Femur (tissue), 1 donor: ENCODE measurements at places on chromosomes 1 and 21.

- DNase-seq = no peak
Measured at GRCh38 chr1:39178541-39179431, 25.7 kb upstream of the MACF1 start.

DNA sequence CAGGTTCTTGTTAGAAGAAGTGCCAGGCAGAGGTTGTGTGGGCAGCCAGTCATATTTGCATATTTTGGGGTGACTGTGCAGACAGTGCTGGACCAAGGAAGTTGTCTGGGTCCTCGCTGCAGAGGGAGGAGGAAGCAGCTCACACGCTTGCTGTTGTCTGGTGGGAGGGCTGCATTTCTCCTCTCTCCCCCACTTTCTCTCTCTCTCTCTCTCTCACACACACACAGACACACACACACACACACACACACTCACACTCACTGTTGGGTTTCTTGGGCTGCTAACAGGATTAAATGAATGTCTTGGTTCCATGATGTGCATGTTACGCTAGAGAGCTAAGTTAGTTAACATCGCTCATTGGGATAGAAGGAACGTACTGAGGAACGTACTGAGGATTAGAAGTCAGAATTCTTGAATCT is 72.9 kb downstream of the AGPAT3 start:
- no peak for DNase-seq

- no peak for DNase-seq
Measured at GRCh38 chr1:27538793-27539192, 48.8 kb upstream of the WASF2 start.

GRCh38 chr1:200694738-200695137 is 25.0 kb upstream of the DDX59 start:
- DNase-seq = no peak

DNA sequence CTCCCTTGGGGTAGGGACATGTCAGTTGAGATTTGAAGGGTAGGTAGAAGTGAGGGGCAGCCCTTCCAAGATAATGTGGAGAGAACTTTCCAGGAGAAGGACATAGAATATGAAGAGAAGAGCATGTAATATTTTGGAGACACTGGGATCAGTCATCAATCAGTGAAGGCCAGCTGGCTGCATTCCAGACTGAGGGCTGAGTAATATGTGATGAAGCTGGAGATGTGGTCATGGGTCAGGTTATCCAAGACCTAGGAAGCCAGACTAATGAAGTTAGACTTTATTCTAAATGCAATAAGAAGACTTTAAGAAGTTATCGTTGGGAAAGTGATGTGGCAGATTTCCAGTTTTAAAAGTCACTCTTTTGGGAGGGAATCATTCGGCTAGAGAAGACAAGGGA is 262.0 kb downstream of the HMCN1 start:
- no peak for DNase-seq

GRCh38 chr1:160674415-160674814 is 27.6 kb upstream of the SLAMF1 start:
- DNase-seq = no peak

DNA sequence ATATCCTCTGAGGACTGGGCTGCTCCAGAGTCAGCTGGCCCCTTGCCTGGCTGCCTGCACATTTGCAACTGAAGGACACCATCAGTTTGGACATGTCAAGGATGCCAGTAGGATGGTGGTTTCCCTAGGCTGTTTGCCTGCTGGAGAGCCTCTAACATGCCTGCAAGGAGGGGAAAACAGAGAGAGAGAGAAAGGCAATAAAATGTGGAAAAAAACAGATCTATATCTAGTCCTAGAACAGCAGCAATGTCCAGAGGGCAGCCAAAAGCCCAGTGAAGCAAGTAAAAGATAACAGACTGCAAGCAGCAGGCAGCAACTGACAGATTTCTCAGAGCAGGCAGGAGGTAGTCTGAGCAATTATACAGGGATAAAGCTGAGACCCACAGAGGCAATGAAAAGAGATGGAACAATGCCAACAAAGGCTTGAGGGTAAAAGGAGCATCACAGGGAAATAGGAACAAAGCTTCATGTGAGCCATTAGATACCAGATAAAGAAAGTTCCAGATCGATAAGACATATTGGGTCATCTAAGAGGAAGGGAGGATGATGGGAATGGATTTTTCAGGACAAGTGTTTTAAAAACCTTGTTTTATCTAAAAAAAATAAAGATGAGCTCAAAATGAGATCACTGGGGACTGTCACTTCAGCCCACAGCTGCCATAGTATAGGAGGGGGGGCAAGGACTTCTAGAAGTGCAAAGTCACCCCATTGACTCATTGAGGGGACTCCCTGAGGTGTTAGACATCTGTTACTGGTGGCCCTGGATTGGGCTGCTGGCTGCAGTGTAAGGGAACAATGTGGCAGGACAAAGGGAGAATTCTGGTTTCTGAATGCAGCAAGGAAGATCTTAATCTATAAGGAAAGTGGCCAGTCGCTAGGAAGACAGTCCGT is 38.6 kb upstream of the GADD45A start:
- peak; percentile 30 for DNase-seq

DNA sequence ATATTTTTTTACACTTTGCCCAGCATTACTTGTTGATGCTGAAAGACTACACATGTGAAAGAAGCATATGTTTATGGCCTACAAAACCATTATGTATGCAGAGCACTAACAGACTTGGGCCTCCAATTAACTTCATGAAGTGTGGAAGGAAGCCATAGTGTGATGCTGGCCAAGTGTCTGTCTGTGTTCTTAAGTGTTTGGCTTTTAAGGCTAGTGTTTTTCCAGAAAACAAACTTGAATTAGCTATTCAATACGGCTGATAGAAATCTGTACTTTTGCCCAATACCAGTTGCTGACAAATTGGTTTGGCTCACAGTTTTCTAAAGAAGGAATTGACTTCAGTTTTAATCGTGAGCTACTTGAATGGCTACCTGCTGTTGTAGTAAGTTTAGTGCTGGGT is 136.1 kb downstream of the ADGRL2 start:
- DNase-seq = no peak

DNA sequence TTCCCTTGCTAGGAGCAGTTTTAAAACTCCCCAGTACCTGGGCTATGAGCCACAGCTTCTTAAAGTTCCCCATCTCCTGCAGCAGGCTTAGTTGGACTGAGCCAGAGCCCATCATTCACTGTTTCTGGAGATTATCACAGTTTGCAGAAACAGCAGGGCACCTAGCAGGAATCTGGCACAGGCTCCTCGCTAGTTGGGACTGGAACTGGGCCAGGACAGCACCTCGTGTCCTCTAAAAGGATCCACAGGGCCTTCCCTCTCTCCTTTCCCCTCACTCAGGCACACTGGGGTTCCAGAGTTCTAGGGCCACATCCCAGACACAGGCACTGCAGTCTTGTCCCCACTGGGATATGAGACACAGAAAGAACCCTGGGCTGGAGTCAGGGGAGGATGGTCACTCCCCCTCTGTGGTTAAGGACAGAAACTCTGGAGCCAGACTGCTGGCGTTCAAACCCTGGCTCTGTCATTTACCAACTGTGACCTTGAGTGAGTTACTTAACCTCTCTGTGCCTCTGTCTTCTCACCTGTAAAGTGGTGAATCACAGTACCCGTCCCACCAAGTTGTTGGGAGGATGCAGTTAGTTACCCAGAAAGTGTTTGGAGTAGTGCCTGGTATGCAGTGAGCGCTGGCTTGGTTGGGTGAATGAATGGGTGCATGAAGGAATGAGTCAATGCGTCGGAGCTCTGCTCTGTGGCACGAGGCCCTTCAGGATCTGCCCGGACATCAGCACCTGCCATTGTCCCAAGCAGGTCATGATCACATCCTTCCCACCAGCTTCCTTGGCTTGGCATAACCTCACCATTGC is 18.8 kb upstream of the ECE1 start:
- no peak for DNase-seq

DNA sequence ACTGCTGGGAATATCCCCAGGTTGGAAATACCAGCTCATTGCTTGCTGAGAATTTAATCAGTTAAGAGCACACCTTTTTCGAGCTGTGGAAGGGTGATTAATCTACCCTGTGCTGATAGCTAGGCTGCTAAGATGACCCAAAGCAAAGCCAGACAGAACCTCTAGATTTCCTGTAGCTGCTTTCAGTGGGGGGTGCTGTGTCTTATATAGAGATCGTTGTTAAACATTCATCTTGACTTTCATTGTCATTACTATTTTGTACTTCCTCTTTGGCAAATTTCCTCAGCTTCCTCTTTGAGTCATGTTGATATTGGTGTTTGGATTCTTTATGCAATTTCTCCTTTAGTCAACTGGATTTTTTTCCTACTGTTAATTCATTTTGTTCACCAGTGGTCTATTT is 155.3 kb downstream of the DISC1 start:
- DNase-seq = no peak

DNA sequence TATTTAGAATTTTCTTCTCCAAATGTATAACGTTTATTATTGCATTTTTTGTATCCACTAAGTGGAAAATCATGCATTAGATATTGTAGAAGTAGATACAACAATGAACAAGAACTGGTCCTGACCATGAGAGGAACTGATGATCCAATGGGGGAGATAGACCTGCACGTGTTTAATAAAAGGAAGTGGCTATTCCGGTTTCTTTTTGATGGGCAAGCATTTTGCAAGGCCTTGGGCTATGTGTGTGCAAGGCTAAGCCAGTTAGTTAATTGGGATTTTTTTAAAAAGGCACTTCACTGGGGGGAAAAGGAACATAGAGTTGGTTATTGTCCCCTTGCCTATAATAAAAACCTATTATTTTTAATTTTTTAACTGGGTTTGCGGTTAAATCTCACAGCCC is 961 bp upstream of the VCAM1 start:
- DNase-seq = no peak
